NCI-H524 treated with DMSO at 0.1 percent for 48 hours (cell line): ENCODE measurements at places on chromosomes 5 and 9.
A peak's percentile ranks its signal among the peaks of the same experiment; 100 is the strongest.

- no peak for DNase-seq
Observed at GRCh38 chr9:34610434-34611206, 1.3 kb downstream of the RPP25L start.

- DNase-seq: no peak
Observed at GRCh38 chr9:134942011-134942787, 24.5 kb upstream of the FCN1 start.

DNA sequence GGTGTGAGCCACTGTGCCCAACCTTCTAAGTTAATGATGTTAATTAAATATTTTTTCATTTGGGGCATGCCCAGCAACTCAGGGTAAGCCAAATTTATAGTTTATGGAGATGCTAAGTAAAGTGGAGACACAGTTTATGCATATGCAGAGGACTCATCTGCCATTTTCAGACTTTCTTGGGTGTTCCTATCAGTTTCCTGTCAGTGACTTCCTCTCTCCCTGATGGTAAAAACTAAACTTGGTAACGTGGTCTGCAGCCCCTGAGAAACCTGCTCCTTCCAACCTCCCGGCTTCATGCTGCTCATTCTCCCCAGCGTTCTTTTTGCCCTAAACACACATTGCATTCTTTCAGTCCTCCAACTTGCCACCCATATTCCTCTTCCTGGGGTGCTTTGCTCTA is 48.4 kb upstream of the TUT7 start:
- no peak for DNase-seq

DNA sequence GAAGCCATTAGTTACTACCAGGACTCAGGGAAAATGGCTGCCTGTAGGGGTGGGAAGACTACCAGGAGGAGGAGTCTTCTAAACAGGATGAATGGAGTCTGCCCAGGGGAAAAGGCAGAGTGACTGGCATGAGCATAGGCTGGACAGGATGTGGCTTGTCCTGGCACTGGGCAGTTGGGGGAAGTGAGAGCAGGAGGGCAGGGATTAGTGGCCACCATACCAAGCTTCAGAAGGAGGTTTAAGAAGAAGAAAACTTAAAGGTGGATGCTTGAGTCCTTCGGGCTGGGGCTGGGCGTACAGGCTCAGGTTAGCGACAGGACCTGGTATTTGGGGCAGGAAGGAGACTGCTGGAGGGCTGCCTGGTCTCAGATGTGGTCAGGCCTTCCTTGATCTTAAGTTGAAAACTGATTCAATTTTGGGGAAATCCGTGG is 5.0 kb upstream of the NSD1 start:
- DNase-seq: no peak

GRCh38 chr5:102532123-102532522 is 33.3 kb upstream of the SLCO6A1 start:
- DNase-seq: no peak

DNA sequence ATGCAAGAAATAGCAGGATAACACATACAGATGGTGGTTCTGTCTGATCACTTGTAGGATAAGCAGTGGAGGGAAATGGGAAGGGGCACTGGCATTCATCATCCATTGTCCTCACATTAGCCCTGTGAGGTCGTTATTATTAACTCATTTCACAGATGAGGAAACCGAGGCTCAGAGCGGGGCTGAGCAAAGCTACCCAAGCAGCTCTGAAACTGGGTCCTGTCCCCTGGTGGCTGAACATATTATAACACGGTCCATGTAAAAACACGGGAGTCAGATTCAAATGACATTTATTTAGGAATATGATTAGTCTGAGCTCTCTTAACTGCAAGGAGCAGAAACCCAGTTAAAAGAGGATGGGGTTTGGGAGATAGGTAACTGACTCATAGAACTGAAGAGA is 43.1 kb downstream of the HRH2 start:
- no peak for DNase-seq

GRCh38 chr5:65141493-65141892 is 340.2 kb downstream of the ADAMTS6 start:
- DNase-seq: no peak

- no peak for DNase-seq
Observed at GRCh38 chr5:143207563-143208364, 195.7 kb downstream of the NR3C1 start.

GRCh38 chr9:13911473-13911872 is 402.5 kb downstream of the NFIB start:
- no peak for DNase-seq

DNA sequence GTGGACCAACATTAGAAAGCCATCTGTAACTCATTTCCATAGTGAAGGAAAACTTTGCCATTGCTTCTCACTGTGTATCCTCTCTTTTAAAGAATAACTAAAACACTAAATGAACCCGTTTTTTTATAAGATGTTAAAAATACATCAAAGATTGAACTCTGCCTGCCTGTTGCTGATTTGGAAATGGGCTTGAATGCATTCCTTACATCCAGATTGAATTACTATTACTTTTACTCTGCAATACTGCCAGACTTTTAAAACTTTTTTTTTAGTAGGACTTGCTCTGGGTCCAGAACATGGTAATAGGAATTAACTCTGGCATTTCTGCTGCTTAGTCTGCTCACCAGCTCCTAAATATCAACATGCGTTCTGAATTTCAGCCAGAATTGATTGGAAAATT is 176.8 kb upstream of the PAPPA start:
- DNase-seq: no peak

- no peak for DNase-seq
Observed at GRCh38 chr5:9439531-9440292, 106.2 kb downstream of the SEMA5A start.

- no peak for DNase-seq
Observed at GRCh38 chr5:13378091-13378490, 566.4 kb downstream of the DNAH5 start.

GRCh38 chr5:172953776-172954675 is 5.2 kb upstream of the RPL26L1 start:
- no peak for DNase-seq

DNA sequence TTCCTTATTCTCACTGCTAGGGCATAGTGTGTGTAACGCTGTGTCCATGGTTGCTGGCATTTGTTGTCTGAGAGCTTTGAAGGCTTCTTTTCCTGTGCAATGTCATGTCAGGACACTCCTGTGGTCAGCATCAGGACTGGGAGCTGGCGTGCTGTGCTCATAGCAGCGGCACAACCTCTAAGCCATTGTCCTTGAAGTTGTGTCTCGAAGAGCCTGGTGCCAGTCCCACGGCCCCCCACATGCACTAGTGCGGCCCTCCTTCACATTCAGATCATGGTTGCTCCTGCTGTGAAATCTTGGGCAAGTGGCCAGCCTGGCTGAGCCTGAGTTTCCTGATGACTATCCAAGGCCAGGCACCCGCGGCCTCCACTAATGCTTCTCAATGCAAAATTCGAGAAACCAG is 32.4 kb downstream of the PDZD2 start:
- no peak for DNase-seq

DNA sequence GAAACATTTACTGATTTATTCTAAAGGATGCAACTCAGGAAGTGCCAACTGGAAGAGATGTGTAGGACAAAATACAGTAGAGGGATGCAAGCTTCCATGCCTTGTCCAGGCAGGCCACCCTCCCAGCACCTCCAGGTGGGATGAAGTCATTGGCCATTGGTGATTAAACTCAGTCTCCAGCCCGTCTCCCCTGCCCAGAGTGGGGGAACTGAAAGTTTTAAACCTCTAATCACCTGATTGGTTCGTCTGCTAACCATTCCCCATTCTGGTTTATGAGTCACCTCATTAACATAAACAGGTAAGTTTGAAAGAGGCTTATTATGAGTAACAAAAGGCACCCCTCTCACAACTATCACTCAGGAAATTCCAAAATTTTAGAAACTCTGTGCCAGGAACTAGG is 8.1 kb downstream of the TNFAIP8 start:
- no peak for DNase-seq

DNA sequence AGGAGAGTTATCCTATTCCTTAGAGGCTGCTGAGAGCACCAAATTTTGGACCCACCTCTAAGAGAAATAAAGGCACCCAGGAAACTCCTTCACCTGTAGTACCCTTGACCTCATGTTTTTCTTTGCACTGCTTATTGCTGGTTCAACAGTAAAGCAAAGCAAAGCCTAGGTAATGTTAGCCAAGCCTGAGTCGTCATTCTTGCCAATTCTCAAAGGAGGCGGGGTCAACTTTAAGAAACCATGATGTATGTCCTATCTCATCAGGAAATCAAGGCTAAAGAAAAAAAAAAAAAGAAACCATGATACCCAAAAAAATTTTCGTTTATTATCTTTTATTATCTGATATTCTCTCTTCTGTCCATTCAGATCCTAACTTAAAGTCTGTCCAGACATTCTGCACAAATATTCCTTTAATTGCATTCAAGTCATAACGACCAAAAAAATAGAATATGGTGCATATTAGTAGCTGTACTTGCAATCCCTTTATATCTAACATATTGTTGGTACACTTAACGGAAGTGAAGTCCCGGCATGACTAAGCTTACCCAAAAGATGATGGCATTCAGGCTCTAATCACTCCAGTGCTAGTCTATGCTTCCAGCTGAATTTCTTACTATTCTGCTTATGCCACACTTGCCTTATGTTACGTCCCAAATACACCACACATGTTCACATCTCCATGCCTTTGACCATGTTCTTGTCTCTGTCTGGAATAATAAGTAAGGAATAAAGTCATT is 1.8 kb downstream of the AUH start:
- DNase-seq: no peak

- DNase-seq: no peak
Observed at GRCh38 chr9:98625728-98626127, 83.0 kb downstream of the GABBR2 start.

- no peak for DNase-seq
Observed at GRCh38 chr5:113034182-113034773, 57.7 kb downstream of the DCP2 start.

GRCh38 chr9:30815585-30815984 is 1568.9 kb upstream of the ACO1 start:
- no peak for DNase-seq

GRCh38 chr5:103254921-103255320 is 3.6 kb upstream of the MACIR start:
- no peak for DNase-seq

DNA sequence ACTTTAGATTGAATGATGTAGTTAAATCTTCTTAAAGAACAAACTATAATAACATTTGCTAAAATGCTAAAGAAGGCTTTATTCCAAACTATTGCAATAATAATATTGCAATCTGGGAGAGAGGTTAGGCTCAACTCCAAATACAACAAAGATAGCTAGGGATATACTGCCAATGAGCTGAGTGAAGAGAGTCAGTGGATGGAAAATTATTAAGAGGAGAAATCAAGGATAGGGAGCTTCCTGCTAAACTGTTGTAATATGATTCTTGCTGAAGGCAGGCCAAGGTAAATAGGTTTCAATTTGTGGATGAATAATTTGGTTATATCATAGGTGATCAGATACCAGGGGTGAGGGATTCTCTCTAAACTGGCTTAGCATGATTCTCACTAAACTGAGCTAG is 1651.5 kb downstream of the EFNA5 start:
- no peak for DNase-seq

GRCh38 chr5:124643336-124643735 is 103.1 kb downstream of the ZNF608 start:
- DNase-seq: no peak

DNA sequence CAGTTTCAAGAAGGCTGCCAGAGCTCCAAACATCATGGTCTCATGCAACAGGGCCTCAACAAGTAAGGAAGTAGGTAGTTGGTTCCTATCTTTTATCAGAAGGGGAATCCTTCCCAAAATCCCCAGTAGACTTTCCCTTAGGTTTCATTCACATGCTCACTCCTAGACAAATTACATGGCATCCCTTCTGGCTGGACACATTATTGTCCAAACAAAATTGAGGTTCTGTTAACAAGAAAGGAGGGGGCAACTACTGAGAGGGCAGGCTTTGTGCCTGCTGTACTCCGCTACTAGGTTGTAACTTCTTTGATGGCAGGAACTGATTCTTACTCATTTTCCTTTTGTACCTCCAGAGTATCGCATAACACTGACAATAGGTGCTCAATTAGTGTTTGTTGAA is 56.0 kb upstream of the OSMR start:
- no peak for DNase-seq

GRCh38 chr5:41527201-41527779 is 16.9 kb upstream of the PLCXD3 start:
- no peak for DNase-seq

- peak; percentile 93 for DNase-seq
Observed at GRCh38 chr5:172939611-172940267, 19.5 kb upstream of the RPL26L1 start.

GRCh38 chr5:170736966-170737365 is 46.6 kb upstream of the GABRP start:
- DNase-seq: no peak

GRCh38 chr9:121735793-121736770 is 84.6 kb downstream of the DAB2IP start:
- DNase-seq: no peak
